Spleen (tissue), 13 donors: ENCODE measurements at places on chromosomes 13 and 19. TPM values are rescaled to one million over a fixed set of nuclear protein-coding genes. Genes with fewer than 3 reads are reported as not detected.

- no peaks in the 10 kb centered on the region for H3K4me1 ChIP-seq
- no peak overlapping the region for H3K27ac ChIP-seq
- no peak overlapping the region for H3K4me3 ChIP-seq
- H3K27me3 ChIP-seq, result no peaks in the 10 kb centered on the region
- no peak for DNase-seq
- H3K36me3 ChIP-seq, result no peaks in the 10 kb centered on the region
Observed at GRCh38 chr19:5870986-5871394, 650 bp upstream of the FUT5 start.

- DNase-seq, result no peak
- H3K36me3 ChIP-seq, result no peaks in the 10 kb centered on the region
- H3K27me3 ChIP-seq, result no peaks in the 10 kb centered on the region
- peaks cover 21% of the 10 kb centered on the region for H3K4me1 ChIP-seq
Observed at GRCh38 chr19:38247126-38247525, 9.0 kb downstream of the PPP1R14A start.

- peaks cover 27% of the 10 kb centered on the region for H3K4me1 ChIP-seq
- H3K27me3 ChIP-seq, result no peaks in the 10 kb centered on the region
- H3K27ac ChIP-seq, result no peak overlapping the region
- H3K36me3 ChIP-seq, result no peaks in the 10 kb centered on the region
Observed at GRCh38 chr13:59363947-59364346, 799.8 kb downstream of the DIAPH3 start.

Gene APLP1
- total RNA-seq, result 0.88 TPM
